ENCODE measurements at places on chromosomes 16 and 17.

- no peak for DNase-seq
Observed at GRCh38 chr16:83923581-83924365, 24.9 kb downstream of the MLYCD start.

GRCh38 chr16:85520853-85521521 lies 92.1 kb upstream of the GSE1 start:
- no peak for DNase-seq

- no peak for DNase-seq
Observed at GRCh38 chr16:66647866-66648265, 43.4 kb downstream of the CMTM3 start.

GRCh38 chr17:42311240-42312034 lies 23.1 kb downstream of the STAT5A start:
- DNase-seq: peak; percentile 95

GRCh38 chr16:70747703-70748631 lies 53.0 kb downstream of the VAC14 start:
- no peak for DNase-seq

GRCh38 chr17:63445065-63445464 lies 1.0 kb downstream of the CYB561 start:
- DNase-seq: no peak

DNA sequence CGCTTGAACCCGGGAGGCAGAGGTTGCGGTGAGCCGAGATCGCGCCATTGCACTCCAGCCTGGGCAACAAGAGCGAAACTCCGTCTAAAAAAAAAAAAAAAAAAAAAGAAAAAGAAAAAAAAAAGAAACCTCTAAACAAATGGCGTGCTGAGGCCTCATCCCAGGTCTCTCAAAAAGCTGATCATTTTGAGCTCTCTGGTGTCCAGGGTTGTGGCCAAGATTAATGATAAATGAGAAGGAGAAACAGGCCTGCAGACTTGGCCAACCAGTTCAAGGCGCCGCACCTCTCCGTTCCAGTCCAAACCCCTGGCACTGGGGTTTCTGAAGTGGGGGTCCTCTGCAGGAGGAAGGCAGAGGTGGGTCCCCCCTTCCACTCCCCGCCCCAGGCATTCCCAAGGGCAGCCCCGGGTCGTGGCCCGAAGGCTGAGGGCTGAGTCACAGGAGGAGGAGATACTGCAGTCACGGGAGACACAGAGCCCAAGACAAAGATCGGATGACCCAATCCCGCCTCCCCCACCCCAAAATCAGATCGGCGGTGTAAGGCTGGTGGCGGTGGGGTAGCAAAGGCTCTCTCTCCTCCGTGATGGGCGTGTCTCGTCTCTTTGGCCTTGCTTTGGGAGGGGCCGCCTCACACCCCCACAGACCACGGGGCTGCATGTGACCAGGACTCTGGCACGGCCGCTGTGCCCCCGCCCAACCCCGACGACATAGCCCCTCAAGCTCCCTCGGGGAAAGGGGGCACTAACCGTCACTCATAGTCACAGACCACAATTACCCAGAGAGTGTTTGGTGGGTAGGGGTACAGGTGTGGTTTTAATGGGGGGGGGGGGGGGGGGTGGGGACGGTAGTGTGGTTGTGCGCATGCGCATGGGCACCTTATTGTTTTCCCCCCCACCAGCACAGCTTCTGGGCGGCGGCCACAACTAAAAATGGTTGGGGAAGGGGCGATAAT lies 1.1 kb downstream of the VAT1 start:
- DNase-seq: peak; percentile 85

DNA sequence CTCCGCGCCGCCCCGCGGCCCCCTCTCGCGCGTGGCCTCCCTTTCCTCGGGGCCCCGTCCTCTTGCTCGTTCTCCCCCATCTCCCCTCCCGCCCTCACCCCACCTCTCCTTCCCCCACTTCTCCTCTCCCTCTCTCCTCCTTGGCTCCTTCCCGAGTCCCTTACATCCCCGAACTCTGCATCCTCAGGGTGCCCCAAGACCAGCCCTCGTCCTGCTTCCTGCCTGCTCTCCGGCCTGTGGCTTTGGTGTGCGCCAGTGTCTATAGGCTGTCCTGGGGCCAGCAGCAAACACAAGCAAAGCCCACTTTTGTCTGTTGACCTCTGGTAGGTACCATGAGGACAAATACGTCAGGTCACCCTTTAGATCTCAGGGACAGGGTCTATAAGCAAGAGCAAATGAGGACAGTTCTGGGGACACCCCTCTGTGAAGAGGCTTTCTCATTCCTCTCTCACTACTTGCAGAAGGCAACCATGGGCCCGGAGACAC lies 284 bp upstream of the COPZ2 start:
- DNase-seq: no peak

DNA sequence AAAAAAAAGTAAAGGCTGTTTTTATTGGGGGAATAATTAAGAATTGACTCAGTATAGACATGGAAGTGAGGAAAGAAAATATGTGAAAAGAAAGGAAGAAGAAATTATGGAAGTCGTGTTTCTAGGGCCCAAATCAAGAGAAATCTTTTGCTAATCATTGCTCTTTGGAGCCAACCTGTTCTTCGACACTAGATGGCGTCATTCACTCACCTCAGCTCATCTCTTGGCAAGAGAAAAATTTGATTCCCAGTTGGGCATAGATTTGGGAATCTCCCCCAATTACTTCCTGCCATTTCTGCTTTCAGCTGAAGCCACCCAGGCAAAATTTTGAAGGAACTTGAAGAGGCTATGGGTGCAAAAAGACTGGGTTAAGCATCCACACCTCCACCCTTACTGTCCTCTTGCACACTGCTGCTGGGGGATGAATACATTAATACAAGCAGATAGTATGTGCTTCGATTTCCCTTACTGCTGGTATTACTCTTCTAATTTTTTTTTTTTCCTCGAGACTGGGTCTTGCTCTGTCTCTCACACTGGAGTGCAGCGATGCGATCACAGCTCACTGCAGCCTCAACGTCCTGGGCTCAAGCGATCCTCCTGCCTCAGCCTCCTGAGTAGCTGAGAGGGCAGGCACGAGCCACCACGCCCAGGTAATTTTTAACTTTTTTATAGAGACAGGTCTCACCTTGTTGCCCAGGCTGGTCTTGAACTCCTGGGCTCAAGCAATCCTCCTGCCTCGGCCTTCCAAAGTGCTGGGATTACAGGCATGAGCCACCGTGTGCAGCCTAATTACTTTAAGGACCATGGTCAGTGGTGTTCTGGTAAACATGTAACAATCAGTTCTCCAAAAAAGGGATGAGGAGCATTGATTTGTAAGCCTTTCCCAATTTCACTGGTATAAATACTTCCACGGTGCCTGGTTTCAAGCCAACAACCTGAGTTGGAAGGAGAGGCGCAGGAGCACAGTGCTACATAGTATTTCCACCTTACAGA lies 13.5 kb downstream of the PSMD7 start:
- DNase-seq: no peak

DNA sequence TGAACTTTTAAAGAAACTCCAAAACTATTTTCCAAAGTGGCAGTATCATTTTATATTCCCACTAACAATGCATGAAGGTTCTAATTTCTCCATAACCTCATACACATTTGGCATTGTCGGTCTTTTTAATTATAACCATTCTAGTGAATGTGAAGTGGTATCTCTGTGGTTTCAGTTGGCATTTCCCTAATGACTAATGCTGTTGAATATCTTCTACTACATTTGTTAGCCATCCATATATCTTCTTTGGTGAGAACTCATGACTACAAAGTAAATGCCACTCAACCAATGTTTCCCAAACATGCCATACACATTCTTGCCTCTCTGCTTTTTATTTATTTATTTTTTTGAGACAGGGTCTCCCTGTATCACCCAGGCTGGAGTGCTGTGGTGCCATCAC lies 31.7 kb upstream of the TAOK1 start:
- DNase-seq: no peak

- no peak for DNase-seq
Observed at GRCh38 chr16:83734136-83734535, 73.6 kb upstream of the HSBP1 start.

DNA sequence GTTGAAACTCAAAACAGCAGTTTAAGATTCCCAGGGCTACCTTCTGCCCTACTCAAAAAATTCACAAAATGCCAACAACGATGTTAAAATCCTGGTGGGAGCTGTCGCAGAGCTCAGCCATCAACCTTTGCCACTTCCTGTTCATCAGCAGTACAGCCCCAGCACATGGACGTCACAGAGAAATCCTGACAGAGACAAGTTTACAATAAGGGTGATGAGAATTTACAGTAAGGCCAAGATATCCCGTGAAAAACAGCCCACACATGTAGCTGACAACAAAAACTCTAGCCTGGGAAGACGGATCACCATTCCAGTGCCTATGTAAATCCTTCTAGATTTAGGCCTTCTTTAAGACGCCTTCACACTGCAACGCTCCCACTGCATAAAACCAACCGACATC lies 18.8 kb downstream of the USP22 start:
- no peak for DNase-seq

- no peak for DNase-seq
Observed at GRCh38 chr17:38897671-38898290, 27.6 kb upstream of the LASP1NB start.

- no peak for DNase-seq
Observed at GRCh38 chr17:59362811-59363205, 31.4 kb downstream of the YPEL2 start.

GRCh38 chr17:15893658-15894024 lies 51.3 kb upstream of the ADORA2B start:
- no peak for DNase-seq

DNA sequence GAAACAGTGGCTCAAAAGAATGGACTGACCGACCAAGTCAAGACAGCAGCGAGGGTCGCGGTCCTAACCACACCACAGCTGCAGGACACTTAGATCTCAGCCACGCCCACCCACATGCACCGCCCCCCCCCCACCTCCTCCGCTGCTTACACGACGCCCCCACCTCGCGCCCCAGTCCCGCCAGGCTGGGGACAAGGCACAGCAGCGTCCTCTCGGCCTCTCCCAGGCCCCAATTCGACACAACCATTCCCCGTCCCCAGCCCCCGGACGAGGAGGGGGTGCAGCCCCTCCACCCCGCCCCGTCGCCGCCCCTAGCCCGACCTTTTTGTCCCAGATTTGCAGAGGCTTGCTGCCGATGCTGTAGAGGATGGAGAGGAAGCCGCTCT lies 477 bp downstream of the CFAP20 start:
- no peak for DNase-seq

Data from right atrium auricular region (tissue), 2 donors.